ENCODE measurements at places on chromosomes 2 and 18.

DNA sequence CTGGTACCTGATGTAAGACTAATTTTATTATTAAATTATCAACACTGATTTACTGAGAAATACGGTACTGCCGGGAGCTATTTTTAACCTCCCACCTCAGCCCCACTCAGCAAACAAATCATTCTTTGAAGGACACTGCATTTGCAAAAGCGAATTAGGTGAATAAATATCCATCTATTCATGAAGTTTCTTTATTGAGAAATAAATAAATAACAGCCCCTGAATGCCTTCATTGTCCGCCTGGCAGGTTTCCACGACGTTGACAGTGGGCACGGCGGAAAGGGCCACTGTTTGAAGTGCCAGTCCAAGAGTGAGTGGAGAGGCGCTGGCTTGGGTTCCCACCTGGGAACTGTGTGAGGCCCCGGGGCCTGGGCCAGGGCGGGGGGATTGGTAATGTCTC is 15.7 kb downstream of the C1QL2 start:
- no peak for DNase-seq

DNA sequence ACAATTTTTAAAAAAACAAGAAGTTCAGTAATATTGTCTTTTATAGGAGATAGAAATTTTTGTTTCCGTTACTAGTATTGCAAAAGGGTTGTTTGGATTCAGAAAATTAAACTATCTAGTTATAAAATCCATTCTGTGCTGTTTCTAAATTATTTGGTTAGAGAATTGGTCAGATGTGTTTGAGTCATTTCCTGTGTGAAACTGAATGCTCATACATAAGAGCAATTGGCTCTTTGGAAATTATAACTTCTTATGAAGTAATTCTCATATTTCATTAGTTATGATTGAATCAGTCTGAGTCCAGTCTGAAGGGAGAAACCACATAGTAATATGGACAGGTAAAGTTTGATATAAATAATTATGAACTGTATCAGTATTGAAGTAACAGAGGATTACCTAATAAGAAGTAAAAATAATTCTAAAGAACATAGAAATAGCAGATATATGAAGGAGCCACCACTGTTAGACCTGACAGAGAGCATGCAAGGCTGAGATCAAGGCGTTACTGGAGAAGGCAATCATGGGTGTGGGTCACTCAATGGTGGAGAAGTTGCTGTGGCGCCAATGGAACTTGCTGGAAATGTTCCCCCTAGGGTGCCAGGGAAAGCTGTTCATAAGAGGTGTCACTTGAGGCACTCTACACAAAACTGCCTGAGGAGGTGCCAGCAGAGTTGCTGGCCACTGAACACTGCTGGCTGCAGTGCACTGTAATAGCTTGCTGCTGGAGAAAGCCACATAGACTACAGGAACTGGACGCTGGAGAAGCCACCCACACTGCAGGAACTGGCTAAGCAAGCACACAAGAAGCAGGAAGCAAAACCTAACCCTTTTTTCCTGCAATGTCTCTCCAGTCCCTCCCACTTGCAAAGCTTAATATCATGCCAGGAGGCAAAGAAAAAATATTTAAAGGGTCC is 18.0 kb upstream of the FAP start:
- DNase-seq = no peak

DNA sequence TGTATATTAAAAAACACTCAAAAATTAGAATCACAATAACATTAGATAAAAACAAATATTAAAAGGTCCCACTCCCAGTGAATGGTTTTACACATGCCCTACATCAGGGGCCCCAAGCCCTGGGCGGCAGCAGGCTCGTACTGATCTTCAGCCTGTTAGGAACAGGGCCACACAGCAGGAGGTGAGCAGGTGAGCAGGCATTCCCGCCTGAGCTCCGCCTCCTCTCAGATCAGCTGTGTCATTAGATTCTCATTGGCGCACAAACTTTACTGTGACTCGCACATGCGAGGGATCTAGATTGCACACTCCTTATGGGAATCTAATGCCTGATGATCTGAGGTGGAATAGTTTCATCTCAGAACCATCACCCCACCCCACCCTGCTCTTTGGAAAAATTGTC is 74.2 kb downstream of the MBD2 start:
- no peak for DNase-seq

GRCh38 chr2:66003931-66004330 is 431.0 kb upstream of the MEIS1 start:
- no peak for DNase-seq

GRCh38 chr2:29189052-29189451 is 73.8 kb downstream of the CLIP4 start:
- no peak for DNase-seq

GRCh38 chr2:188450732-188451483 is 159.2 kb downstream of the GULP1 start:
- no peak for DNase-seq

- no peak for DNase-seq
Observed at GRCh38 chr2:65098741-65099140, 31.2 kb downstream of the RAB1A start.

DNA sequence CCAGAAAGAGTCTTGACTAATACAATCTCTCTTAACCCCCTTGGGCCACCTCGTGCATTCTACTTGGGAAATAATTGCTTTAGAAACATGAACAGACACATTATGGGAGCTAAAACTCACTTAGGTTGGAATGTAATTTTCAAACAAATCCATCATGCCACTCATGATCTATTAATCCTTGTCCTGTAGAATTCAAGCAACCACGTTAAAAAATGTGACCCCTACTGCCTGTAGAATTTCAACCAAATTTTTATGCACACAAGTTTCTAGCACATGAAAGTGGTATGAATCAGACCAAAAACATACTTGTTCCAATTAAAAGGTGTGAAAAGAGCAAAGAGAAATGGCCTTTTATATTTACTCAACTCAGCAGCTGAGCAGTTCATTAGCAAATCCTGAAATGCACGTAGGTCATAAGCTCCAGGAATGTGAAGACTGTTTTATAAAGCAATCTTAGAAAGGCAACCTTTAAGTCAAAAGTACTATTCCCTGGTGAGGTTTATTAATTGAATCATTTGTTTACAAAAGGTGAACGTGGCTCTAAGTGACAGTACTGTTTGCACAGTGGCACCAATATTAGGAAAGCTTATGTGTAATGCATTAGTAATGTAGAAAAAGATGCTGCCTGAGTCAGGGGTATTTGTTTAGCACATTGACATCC is 459.4 kb upstream of the UBE2E3 start:
- DNase-seq = no peak

DNA sequence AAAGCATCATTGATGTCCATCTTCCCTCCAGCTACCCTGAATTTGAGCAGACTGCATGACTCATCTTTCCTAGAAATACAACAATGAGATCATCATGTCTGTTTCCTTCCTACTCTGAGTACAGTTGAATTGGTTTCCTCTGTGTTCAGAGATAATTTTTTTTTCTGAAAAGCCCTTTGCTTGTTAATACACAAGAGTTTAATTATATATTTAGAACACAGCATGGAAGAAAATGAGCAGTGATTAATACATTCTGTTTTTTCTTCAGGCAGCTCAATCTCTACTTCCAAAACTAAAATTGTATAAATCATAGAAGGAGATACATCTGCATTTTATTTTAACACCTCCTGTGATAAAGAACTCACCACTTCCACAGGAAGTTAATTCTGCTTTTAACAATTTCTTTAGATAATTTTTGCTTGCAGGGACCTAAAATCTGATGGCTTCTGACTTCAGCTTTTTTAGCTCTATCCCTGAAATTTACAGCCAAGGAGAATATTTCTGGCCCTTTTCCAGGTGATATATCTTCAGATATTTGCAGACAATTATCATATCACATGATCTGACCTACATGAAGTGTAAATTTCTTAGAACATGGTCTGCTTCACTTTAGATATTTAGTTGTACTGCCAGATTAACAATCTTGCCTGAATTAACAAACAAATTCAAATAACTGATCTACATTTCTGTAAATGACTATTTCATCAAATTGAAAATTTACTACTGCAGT is 249.0 kb downstream of the TRIB2 start:
- no peak for DNase-seq

DNA sequence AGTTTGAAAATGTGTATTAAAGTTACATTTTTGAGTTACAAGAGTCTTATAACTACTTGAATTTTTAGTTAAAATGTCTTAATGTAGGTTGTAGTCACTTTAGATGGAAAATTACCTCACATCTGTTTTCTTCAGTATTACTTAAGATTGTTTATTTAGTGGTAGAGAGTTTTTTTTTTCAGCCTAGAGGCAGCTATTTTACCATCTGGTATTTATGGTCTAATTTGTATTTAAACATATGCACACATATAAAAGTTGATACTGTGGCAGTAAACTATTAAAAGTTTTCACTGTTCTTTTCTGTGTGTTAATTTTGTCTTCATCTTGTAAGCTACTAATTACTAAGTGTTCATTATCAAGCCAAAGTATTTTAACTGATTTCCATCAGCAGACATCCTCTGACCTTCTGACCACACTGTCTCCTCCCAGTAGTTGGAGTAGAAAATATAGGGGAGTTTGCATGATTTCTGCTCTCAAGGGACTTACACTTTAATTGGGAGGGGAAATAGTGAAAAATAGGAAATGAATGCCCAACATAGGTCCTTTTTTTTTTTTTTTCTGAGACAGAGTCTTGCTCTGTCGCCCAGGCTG is 4.3 kb downstream of the PMAIP1 start:
- DNase-seq = no peak

DNA sequence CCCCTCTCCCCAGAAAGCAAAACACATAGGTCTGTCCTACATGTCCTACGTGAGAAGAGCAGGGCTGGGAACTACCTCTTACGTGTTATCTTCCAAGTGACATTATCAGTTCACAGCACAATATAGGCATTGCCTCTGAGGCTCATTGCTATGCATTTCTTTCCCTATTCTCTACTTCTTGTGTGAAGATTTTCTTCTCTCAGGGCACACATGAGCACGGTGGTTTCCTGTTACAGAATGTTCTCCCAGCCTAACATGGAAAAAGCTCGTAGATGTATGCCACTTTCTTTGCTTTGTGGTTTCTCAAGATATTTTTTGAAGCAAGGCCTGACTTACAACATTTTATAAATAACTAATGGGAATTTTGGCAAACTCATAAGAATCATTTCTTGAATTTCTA is 19.4 kb upstream of the DSC3 start:
- no peak for DNase-seq

GRCh38 chr18:45715212-45715780 is 8.7 kb upstream of the SLC14A1 start:
- no peak for DNase-seq

DNA sequence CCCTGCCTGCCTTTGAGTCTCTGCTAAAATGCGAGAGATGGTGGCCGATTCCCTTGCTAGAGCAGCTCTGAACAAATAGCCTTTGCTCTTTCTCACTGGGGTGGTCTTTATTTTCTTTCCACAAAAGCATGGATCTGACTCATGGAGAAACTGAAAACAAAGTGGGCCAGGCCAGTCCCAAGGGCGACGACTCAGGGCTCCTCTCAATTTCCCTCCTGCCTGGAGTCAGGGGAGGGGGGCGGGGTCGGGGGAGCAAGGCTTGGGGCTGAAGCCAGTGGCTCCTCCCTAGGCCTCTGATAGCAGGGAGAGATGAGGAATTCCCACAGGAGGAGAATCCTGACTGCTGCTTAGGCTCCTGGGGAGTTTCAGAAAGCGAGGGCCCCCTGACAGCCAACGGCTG is 17.1 kb upstream of the IL1R2 start:
- DNase-seq = no peak

GRCh38 chr2:29068513-29068912 is 5.8 kb downstream of the PCARE start:
- no peak for DNase-seq

DNA sequence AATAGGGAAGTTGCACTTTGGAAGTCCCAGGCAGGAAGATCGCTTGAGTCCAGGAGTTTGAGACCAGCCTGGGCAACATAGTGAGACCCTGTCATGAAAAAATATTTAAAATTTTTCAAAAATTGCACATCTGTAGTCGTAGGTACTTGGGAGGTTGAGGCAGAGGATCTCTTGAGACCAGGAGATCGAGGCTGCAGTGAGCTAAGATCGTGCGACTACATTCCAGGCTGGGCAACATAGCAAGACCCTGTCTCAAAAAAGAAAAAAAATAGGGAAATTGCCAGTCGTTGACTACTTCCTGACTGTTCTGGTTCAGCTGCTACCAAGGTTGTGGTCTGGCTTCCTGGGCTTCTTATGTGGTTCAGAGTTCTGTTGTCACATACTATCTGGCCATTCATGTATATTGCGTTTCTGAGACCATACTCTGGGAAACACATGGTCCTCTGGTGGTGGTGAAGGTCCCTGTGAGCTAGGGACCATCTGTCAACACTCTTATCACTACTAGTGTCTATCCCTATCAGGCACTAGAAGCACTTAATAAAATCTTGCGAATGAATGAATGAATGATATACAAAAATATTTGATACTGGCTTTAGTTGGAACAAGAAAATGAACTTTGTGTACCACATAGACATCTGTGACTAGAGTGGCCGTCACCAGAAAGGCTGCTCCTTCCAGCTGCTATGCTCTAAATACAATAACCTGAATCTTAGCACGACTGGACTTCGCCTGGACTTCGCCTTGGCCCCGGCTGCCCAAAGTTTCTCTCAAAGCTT is 861 bp upstream of the KLHL23 start:
- peak; percentile 23 for DNase-seq

DNA sequence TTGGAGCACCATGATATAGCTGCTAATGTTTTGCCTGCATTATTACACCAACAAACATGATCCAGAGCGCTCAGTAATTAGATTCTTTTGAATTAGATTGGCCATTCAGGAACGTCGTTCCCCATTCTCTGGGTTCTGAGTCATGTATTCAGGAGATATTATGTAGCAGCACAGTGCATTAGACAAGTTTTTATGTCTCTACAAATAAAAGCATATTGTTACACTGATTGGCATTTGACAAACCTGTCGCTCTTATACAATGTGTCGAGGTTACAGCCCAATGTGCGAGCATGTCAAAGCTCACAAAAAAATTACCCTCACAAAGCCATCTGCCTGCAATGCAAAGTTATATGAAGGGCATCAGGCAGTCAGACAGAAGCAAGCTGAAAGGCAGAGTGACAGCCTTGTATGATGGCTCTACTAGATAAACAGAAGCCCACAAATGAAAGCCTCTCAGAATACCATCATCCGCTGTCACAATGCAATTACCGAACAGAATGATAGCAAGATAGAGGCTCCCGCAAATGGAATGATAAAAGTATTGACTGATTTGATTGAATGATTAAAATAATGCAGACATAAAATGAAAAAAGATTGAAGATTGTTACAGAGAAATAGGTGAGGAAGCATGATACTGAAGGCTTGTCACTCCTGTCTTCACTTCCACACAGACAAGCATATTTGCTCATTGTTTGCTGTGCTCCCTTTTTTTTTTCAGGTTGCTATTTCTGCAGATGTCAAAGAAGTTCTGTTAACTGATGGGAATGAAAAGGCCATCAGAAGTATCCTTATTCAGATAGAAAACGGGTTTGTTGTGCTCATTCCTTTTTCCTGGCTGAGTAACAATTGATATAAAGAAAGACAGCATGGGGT is 234.6 kb upstream of the SIX3 start:
- no peak for DNase-seq

DNA sequence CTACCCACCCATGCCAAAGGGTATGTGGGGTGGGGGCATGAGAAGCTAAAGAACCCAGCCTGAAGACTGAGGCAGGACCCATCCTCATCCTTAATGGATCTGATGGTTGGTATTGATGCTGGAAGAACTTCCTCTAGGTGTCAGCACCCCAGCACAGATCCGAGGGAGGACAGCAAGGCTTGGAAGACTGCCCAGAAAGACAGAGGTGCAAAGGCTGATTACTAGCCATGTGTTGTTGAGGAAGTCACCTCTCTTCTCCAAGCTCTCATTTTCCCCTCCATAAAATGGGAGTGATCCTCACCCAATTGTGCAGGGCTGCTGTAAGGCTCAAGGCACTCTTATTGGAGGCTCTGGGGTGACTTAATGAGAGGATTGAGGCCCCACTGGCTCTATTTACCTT is 256.5 kb downstream of the CELF4 start:
- DNase-seq = no peak
